ENCODE measurements at places on chromosomes 2 and 18. TPM values are rescaled to one million over a fixed set of nuclear protein-coding genes. Genes with fewer than 3 reads are reported as not detected.

GRCh38 chr2:118223992-118224894, 136.0 kb downstream of the INSIG2 start:
- peak; percentile 18 for DNase-seq

DNA sequence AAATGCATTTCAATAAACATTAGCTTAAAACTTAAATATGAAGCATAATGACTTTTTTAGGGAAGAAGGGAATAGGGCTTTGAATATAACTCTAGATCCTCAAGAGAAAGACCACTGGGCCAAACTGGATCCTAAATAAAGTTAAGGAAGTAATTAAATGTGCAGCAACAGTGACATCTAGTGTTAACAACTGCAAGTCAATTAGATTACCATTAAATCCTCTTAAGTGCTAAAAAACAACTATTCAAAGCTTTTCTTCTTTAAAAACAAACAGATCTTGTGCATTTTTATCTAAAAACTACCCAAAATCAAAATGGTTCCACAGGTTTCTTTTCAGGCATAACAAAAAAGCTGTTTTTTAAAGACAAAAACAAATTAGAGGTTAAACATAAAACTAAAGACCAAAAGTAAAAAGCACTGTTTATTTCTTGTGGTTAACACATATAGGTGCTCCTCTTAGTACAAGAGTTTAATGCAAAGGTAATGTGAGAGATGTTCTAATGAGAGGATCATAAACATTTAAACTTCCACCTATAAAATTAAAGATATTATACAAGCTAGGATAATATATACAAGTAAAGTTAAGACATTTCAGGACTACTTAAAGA, 111.4 kb downstream of the THADA start:
- peak; percentile 87 for DNase-seq

- no peak for DNase-seq
Observed at GRCh38 chr2:226658555-226658954, 141.1 kb downstream of the IRS1 start.

DNA sequence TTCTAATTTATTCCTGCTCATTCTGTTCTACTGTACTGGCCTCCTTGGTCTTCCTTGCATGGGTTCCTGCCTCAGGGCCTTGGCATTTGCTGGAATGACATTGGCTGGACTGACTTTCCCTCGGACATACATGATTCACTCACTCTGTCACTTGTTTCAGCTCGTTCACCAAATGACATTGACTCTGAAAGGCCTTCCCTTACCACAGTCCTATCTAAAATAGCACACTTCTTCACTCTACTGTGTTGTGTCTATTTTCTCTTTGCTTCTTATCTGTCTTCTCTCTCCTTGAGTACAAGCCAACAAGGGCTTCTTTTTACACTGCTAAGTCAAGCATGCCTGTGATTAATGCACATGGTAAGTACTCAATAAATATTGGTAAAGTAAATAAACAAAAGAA, 65.6 kb downstream of the SCG2 start:
- DNase-seq = peak; percentile 80

- DNase-seq = peak; percentile 72
Observed at GRCh38 chr2:153388246-153388645, 90.3 kb downstream of the RPRM start.

GRCh38 chr2:209671020-209671680, 100.5 kb upstream of the UNC80 start:
- DNase-seq = no peak

DNA sequence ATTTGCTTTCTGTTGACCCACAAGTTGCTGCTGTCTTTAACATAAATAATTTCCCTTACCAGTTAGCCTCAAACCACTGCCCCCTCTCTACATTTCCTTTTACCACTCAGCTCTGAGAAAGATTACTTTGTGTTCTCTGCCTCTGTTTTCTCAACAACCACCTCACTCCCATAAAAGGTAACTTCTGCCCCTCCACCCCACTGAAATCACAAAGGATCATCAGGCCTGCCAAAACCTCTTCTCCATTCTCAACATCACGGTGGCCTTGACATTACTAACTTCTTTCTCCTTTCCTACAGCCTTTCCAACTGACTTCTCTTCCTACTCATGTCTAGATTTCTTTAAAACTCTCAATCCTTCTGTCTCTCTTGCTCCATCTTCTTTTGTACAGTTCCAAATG, 10.1 kb downstream of the ACADL start:
- DNase-seq = no peak

GRCh38 chr18:49837889-49838288, 24.6 kb upstream of the ACAA2 start:
- DNase-seq = no peak

DNA sequence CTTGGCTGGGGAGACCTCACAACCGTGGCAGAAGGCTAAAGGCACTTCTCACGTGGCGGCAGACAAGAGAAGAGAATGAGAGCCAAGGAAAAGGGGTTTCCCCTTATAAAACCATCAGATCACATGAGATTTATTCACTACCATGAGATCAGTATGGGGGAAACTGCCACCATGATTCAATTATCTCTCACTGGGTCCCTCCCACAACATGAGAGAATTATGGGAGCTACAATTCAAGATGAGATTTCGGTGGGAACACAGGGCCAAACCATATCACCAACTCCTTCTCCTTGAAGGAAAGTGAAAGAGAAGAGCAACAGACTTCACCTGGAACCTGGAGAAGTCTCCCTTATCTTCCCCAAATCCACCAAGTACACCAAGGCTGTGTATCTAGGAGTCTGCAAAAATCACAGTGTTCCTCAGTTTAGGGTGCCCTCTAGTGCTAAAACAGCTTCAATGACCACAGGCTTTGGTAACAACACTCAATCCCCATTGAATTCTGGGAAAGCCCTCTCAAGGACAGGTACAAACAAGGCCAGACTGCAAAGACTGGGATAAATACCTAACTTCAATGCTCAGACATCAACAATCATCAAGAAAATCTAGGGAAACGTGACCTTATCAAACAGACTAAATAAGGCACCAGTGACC, 148.8 kb upstream of the SRD5A2 start:
- DNase-seq = peak; percentile 22

GRCh38 chr2:130288467-130289403, 54.0 kb upstream of the IMP4 start:
- DNase-seq = no peak

DNA sequence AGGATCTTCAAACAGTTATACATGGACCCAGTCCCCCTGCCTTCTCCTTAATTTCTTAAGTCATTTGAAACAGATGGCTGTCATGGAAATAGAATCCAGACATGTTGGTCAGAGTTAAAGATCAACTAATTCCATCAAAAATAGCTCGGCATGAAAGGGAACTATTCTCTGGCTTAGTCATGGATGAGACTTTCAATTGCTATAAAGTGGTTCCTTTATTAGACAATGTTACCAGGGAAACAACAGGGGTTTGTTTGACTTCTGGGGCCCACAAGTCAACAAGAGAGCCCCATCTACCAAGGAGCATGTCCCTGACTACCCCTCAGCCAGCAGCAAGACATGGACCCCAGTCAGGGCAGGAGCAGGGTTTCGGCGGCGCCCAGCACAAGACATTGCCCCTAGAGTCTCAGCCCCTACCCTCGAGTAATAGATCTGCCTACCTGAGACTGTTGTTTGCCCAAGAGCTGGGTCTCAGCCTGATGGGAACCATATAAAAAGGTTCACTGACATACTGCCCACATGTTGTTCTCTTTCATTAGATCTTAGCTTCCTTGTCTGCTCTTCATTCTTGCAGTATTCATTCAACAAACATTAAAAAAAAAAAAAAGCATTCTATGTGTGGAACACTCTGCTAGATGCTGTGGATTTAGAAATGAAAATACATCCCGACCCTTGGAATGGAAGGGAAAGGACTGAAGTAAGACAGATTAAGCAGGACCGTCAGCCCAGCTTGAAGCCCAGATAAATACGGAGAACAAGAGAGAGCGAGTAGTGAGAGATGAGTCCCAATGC, 4.6 kb downstream of the TTR start:
- no peak for DNase-seq

ZBTB7C gene
- total RNA-seq = 26.6 TPM

UGT1A8 gene
- not detected for total RNA-seq

ANKRD36C gene
- 16.6 TPM for total RNA-seq

CRACDL gene
- 0.11 TPM for total RNA-seq

MAP4K3 gene
- total RNA-seq = 37.5 TPM

EFR3B gene
- 0.26 TPM for total RNA-seq

TMEM198 gene
- total RNA-seq = 9.0 TPM

KIF5C gene
- total RNA-seq = 0.16 TPM

NOSTRIN gene
- total RNA-seq = not detected

GKN1 gene
- not detected for total RNA-seq

OTOS gene
- total RNA-seq = not detected

Measured in myocyte (in vitro differentiated cells).